Neural crest cell (in vitro differentiated cells): ENCODE measurements at places on chromosomes 2 and 18.

DNA sequence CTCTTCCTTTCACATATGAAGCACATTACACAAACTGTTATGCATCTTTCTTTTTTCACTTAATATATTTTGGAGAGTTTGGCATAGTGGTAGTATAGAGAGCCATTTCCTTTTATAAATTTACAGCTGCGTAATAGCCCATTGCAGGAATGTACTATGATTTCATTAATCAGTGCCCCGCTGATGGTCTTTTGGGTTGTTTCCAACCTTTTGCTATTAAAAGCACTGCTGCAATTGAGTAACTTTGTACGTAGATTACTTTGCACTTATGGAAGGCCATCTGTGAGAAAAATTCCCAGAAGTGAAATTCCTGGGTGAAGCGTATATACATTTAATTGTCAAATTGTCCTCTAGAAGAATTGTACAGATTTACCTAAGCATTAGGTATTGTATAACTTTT, 565.3 kb upstream of the ZNF804A start:
- no peak for DNase-seq

GRCh38 chr18:10490401-10491165, 35.2 kb upstream of the NAPG start:
- DNase-seq, result no peak

- DNase-seq, result no peak
Measured at GRCh38 chr2:190990132-190990531, 23.8 kb downstream of the STAT1 start.

DNA sequence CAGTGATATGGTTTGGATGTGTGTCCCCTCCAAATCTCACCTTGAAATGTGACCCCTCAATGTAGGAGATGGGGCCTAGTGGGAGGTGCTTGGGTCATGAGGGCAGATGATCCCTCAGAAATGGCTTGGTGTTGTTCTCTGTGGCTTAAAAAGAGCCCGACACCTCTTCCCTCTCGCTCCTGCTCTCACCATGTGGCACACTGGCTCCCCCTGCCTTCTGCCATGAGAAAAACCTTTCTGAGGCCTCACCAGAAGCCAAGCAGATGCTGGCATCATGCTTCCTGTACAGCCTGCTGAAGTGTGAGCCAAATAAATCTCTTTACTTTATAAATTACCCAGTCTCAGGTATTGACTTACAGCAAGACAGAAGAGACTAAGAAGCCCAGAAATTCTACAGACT, 357.1 kb downstream of the NRXN1 start:
- DNase-seq, result no peak

DNA sequence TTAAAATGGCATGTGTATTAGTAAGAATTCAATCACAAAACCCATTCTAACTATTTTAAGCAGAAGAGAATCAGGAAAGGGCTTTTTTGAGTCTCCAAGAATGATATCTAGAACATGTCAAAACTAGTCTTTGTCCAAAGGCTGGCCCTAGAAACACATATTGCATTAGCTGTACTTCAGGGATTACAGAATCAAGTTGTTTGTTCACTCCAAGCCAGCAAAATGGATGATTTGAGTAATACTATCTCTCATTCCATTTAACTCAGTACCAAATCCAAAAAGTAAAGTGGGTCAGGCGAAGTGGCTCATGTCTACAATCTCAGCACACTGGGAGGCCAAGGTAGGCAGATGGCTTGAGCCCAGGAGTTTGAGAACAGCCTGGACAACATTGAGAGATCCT, 41.3 kb downstream of the ATF2 start:
- no peak for DNase-seq

DNA sequence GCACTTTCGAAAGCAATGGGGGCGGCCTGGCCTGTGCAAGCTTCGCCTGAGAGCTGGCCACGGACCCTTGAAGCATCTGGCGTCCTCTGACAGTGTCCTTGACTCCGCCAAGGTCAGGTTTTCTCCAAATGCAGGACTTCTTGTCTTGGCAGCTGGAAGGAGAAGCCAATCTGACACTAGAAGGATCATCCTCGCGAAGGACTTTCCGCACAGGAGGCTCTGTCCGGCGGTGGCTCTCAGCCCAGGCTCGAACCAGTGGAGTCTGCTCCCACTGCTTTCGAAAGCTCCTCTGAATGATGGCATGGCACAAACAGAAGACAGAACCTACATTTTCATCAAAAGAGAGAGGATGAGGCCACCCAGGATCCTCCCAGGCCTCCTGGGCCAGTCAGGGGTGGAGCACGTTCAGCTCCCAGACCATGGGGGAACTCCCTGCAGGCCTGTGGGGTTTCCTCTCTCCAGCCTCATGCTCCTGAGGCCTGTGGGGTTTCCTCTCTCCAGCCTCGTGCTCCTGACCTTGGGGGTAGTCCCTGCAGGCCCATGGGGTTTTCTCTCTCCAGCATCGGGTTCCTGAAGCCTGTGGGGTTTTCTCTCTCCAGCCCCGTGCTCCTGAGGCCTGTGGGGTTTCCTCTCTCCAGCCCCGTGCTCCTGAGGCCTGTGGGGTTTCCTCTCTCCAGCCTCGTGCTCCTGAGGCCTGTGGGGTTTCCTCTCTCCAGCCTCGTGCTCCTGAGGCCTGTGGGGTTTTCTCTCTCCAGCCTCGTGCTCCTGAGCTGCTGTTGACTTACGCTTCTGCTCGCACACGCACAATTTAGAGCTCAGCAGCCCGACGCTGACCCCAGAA, 396.5 kb upstream of the SALL3 start:
- no peak for DNase-seq

- DNase-seq, result no peak
Measured at GRCh38 chr2:212147921-212148513, 390.6 kb downstream of the ERBB4 start.

- no peak for DNase-seq
Measured at GRCh38 chr2:122543815-122544214, 788.4 kb downstream of the TSN start.

DNA sequence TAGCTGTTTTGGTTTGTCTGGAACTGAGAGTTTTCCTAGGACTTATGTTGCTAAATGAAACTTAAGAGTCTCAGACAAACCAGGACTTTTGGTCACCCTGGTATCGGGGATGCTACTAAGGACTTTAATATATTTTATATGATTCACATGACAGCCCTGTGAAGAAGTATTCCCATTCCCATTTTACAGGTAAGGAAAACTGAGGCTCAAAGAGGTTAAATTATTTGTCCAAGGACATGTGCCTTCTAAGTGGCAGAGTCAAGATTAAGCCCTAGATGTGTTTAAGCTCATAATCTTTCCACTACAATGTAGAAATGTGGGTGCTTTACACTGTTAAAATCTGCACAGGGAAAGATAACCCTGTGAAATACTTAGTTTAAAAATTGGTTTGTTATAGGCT, 77.7 kb upstream of the ATP5MC3 start:
- no peak for DNase-seq
